ENCODE measurements at places on chromosomes 11 and 22.
A peak's percentile ranks its signal among the peaks of the same experiment; 100 is the strongest.

DNA sequence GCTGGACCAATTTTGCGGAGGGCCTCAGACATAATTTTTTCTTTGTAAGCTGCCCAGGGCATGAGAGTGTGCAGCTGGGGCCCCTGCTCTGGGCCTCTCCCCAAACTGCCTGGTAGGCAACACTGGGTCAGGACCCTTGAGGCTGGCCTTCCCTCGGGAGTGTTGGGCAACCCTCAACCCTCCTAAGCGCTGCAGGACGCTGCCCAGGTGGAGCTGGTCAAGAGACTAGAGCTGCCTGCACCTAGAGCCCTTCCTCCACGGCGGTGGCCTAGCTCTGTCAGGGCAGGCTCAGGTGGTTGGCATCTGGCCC lies 505 bp upstream of the TMEM132A start:
- DNase-seq, result no peak

DNA sequence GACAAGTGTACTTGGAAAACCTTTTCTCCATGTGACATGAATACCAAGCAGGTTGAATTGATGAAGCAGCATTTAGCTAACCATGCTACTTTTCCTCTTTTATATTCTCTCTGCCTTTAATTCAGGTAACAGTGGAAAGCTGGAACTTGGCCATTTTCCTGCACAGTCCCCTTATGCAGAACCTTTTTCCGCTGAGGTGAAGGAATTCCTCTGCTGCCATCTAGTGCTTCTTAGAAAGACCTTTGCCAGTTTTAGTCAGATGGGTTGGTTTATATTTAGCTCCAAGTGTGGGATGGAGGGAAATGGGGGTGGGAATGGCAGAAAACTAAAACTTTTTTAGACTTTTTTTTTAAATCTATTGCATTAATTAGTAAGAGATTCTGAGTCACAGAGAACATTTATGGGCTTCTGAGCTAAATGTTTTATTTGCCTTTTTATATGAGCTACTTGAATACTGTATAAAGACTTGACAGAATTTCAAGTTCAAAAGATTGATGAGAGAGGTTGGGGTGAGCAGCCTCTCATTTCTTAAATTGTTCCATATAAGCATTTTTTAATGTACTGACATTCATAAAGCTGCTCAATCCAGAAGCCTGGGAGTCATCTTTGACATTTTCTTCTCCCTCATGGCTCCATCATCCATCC lies 153.9 kb upstream of the ZC3H12C start:
- DNase-seq, result no peak

- DNase-seq, result no peak
Measured at GRCh38 chr11:64239662-64240434, 1.0 kb upstream of the FKBP2 start.

GRCh38 chr11:68832476-68833181 lies 9.1 kb downstream of the CPT1A start:
- DNase-seq, result no peak

DNA sequence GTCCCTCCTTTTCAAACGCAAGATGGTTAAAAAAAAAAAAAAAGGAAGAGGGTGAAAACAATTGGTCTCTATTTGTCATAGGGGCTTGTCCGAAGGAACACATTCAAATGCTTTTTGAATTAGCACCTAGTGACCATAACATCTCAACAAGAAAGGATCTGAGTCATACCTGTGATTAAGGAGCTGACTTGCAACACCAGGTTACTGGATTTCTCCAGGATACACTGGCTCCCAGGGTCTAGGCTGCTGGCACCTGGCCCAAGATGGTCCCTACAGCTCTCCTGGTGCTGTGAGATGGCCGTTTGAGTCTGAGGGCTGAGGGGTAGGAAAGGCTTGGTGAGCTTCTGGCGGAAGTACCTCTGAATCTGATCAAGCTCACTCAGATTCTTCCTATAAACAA lies 28.4 kb upstream of the UCP3 start:
- DNase-seq, result no peak

GRCh38 chr11:63492441-63492840 lies 1.5 kb upstream of the PLAAT5 start:
- DNase-seq, result no peak

DNA sequence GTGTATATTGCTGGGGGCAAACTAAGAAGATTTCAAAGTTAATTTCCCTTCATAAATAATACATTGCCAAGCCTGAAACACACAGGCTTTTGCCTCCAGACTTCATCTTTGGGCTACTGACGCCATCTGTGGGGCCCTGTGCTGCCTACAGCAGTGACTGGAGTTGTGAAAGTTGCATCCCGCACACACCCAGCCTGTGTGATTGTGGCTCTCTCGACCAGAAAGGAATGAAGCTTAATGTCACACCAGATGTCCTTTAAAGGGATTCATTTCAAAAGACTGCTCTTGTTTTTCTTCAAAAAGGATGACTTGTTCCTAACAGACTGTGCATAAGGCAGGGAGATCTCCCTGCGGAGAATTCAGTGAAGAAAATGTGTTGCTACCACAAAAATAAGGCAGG lies 210.5 kb downstream of the FAM181B start:
- DNase-seq, result no peak

- DNase-seq, result no peak
Measured at GRCh38 chr11:68296344-68297051, 15.9 kb upstream of the LRP5 start.

DNA sequence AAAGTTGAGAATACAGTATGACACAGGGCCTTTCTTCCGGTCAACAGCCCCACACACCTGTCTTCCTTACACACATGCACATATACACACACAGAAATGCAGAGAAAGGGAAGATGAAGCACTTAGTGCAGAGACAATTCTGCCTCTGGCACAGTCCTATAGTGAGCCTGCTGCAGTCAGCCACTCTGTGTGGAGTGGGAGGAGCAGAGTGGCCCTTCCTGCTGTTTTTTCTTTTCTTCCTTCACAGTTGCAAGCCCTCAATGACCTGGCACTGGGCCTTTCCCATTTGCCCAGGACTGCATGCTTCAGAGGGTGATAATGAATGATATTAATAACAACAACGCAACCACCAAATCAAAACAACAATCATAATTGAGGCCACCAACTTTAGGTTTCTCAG lies 527.0 kb upstream of the B3GAT1 start:
- DNase-seq, result no peak

DNA sequence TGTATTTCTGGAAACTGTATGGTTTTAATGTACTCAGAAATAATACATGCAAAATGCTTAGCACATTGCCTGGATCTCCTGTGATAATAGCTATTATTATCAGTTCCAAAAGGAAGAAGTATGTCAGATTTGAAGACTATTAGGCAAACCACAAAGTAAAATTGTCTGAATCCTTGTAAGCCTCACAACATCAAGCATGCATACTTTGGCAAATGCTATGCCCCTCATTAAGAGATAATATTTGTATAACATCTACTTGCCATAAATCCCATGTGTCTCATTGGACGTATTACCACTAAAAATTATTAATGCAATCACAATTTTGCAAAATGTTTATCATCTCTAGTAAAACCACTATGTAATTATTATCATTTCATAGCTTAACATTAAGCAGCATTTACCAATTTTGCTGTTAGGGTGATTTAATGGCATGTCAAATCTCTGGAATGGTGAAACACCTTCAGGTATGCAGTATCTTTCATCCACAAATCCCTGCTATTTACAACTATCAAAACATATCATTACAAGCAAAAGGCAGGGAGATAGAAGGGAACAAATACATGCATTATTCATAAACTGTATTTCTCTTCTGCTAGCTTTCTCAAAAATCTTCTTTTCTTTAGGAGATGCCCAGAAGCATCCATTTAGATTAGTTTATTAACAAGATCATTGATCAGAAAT lies 974.6 kb upstream of the RAG2 start:
- DNase-seq, result no peak

DNA sequence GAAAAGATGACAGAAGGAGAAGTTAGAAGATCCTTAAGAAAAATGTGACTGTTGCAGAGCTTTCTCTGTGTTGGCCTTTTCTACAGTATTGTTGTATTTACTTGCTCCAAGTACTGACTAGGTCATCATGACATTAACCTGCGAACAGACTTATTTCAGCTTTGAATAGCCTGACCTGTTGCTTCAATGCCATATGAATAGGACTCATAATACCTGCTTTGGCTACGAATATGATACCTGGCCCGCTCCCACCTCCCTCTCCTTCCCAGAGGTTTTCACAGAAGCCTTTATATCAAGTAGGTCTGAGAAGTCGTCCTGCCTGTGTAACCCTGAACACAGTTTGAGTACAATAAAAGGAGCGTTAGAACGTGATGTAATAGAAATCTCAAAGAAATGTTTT lies 169.6 kb upstream of the PGR start:
- no peak for DNase-seq

- DNase-seq, result no peak
Measured at GRCh38 chr22:48664586-48664985, 1163.1 kb downstream of the BRD1 start.

GRCh38 chr11:128732471-128733277 lies 38.8 kb downstream of the FLI1 start:
- DNase-seq, result no peak

DNA sequence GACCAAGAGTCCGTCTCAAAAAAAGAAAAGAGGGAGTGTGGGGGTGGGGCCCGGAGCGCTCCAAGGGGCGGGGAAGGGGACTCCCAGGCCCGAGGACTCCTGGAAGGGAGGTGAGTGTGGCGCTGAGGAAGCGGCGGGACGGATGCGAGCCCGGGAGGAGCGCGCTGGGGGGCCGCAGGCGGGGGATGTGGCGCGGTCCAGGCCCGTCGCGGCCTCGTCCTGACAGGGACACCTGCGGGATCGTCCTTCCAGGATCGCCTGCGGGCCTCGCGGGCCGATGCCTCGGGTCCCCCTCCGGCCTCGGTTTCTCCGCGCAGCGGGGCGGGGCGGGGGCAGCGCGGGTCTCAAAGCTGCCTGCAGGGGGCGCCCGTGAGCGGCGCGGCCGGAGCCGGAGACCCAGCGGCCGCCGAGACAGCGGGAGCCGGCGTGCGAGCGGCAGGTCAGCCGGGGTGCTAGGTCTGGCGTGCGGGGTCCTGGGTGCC lies 3.8 kb upstream of the ADORA2A start:
- DNase-seq, result peak; percentile 49

DNA sequence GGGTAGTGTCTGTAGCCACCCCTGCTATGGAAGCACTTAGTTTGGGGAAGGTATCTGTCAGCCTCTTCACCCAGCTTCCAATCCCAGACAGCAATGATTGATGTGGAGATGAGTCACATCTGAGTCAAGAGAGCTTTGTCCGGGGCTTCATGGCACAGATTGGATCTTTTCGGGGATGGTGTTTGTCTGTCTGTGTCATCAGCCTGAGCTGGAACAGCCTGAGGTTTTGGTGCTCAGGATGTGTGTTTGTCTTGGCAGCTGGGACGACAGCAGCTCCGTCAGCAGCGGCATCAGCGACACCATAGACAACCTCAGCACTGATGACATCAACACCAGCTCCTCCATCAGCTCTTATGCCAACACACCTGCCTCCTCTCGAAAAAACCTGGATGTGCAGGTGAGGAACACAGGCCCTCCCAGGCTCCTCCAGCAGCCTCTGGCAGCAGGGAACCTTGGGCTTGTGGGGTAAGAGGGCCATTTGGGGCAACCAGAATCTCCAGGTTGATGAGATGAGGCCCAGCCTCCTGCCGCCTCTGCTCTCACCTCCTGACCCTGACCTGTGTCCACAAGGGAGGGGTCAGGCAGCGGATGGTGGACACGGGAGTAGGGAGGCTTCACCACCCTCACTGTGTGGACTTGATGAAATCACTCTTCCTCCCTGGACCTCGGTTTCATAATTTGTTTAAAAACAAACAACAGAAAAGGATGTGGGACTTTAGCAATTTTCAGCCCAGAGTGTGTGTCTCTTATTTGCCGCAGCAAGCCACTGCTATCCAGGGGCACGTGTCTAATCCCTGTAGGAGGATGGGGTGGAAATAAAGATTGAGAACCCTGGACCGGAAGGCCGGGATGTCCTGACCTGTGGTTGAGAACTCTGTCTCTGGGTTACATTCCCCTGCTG lies 124.3 kb downstream of the DBX1 start:
- no peak for DNase-seq

- DNase-seq, result no peak
Measured at GRCh38 chr11:133323354-133323753, 208.9 kb downstream of the OPCML start.

GRCh38 chr11:45173064-45173463 lies 26.6 kb downstream of the PRDM11 start:
- DNase-seq, result no peak

GRCh38 chr11:106202935-106203620 lies 125.6 kb downstream of the AASDHPPT start:
- DNase-seq, result no peak

DNA sequence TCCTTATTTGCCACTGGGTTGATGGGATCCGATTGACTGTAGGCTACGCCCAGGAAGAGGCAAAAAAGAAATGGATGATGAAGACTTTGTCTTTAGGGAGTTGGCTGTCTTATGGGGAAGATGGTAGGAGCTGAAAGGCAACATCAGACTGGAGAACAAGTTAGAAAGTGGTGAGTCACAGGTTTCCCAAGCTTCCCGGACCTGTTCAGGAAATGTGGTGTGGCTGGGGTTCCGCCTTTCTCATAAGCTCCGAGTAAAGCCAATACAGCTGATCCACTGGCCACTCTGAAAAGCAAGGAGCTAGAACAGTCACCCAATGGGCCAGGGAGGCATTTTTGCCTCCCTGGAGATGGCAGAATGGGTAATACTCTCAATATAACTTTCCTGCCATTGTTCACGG lies 194.5 kb downstream of the SNX19 start:
- DNase-seq, result no peak

- DNase-seq, result no peak
Measured at GRCh38 chr22:22599248-22599647, 40.2 kb upstream of the PRAME start.

DNA sequence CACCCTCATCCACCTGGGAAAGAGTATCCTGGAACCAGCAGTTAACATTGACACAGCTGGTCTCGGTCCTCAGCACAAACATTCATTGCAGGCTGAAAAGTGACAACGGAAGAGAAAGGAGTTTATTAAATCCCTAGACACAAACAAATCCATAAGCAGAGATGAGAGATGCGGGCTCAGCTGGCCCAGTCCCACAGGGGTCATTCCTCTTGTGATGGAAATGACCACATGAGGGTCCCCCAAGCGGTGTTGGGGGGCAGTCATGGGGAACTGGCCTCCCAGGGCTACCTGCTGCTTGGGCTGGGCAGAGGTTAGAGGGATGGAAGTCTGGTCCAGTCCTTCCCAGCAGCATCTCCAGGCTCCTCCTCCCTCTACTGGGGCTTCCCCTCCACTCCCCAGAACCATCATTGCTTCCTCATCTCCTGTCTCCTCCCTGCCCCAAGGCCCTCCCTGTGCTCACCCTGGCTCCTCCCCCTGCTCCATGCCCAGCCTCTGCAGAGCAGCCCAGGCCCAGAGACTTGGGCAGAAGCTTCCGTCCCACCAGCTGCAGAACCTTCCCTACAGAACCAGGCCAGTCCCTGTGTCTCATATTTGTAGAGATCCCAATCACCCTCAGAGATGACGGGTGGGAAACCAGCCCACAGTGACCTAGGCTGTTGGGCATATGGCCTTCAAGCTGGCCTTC lies 5.4 kb upstream of the IGLL5 start:
- DNase-seq, result no peak

GRCh38 chr11:8040921-8041285 lies 40.1 kb upstream of the TUB start:
- DNase-seq, result no peak

GRCh38 chr11:6638429-6638828 lies 17.2 kb downstream of the DCHS1 start:
- no peak for DNase-seq
